ENCODE measurements at places on chromosomes 1 and 21.

DNA sequence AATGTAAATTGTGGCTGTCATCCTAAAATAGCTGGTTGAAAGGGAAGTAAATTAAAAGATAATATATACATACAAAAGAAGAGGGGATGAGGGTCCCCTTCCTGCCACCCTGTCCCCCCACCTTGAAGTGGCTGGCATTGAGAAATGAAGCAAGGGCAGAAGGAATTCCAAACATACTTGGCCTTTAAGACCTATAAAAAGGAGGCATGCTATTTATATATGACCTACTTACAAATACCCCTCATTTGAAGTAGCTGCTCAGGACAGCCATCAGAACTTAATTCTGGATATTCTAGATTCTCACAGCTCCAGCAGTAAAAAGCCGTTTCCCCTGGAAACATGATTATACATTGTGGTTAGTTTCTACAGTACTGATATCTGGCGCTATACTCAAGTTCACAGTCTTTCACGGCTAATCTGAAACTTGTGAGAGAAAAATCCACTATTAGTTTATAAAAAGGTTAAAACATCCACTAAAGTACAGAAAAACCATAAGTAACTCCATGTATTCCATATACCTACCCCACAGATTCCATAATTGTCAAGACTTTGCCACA lies 9.6 kb upstream of the MAP10 start:
- DNase-seq = no peak

DNA sequence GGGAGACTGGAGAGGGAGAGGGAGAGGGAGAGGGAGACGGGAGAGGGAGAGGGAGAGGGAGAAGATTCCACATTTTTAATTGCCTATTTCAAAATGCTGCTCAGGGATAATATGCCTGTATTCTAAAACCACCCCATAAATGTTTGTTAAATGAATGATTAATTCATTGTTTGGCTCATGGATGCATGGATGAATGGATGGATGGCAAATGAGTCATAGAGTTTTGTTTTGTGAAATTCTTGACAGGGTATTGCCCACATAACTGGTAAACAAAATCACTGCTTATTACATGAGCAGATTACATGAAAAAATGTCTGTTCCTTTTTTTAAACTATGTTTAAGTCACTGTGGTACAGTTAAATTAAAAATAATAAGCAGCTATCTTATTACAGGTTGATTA lies 220.4 kb downstream of the ZP4 start:
- no peak for DNase-seq

DNA sequence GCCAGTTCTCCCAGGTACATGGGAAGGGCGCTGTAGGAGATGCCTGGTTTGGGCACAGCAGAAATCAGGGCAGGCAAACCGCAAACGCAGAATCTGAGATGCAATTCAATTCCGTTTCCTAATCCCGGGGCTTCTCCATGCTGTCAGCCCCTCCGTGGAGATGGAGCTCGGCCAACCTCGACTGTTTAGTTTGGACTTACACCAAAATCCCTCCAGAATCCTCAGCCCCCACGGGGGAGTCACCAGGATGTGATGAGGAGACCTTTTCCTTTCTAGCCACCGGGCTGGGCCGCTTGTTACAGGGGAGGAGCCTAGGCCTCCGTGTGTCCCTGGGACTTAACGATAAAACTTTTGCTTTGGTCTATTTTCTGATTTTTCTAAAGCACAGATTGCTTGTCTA lies 7.9 kb downstream of the SLC2A7 start:
- DNase-seq = no peak

- DNase-seq = no peak
Measured at GRCh38 chr1:54365398-54365797, 40.8 kb downstream of the SSBP3 start.

GRCh38 chr21:44436958-44437357 lies 18.4 kb upstream of the LRRC3 start:
- no peak for DNase-seq

DNA sequence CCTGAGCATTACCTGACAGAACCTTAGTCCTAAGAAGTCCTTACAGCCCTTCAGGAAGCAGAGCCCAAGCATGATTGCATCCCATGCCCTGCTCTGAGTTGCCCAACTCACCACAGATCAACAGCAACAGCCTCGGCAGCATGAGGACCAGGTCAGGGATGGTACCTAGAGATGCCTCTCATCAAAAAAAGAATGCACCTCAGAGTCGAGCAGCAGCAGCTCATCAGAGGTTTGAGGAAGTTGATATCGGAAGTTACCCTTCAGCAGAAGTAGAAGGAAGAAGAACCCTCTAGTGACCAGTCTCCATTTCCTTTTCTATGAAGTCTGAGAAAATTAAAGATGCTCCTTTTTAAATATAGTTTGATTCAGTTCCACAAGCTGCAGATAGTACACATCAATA lies at the start of gene FCRL1:
FCRL1 (minus strand) TSS at position 225 of the 400 bp plus-strand sequence; CDS start at position 142, 83 bp downstream.
- no peak for DNase-seq

DNA sequence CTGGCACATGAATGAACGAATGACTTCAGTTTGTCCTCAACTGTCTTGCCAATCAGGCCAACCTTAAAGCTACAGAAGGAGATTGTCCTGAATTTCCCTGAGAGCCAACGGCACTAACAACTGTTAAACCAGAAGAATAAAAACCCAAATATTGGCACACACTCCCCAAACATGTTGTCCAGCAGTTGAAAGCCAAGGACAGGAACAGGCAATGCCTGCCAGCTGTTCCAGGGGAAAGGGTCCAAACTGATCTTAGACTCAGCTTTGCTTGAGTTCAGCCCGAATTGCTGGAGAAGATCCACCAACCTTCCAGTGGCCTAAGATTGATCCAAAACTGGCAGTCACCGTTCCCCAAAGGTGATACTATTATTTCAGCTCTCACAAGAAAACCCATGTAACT lies 22.4 kb upstream of the AHCTF1 start:
- no peak for DNase-seq

GRCh38 chr1:186456729-186457255 lies 4.1 kb downstream of the PDC start:
- DNase-seq = no peak

DNA sequence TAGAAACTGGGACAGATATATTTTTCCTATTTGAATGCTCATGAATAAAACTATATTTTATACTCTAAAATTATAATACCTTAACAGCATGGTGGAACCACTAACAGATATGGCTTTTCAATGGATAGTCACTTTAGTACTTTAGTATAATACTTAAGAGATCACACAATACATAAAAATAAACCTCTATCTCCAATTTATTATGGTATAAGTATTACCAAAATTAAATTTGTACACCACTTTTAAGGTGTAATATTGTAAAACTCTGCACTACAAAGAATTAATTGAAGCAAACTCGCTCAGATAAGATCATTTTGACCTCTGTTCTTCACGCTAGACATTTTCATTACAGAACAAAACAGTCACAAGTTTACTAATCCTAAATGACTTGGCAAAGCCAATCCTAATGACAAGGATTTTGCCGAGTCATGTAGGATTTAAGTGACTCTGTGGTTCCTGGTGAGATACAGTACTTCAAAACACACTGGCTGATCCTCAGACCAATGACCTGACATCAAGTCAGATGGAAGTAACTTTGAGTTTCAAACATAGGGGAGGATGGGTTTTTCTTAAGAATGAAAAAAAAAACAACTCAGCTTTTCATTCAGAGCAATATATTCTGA lies 200.6 kb downstream of the SMYD3 start:
- no peak for DNase-seq

DNA sequence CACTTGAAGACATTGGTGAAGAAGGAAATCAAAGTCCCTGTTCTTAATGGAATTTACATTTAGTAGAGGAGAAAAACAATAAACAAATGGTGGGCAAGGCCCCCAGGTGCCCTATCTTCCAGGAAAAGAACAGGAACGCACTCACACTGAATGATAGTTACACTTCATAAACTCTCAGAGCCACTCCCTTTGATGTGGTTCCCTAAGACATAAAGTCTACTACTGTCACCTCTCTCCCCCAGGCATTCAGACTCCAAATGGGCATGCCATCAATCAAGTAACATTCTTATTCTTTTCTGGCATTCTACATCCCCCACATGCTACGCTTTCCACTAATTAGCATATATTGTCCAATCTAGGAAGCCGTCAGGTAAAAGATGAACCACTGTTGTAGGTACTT lies 36.6 kb upstream of the PIGC start:
- no peak for DNase-seq

DNA sequence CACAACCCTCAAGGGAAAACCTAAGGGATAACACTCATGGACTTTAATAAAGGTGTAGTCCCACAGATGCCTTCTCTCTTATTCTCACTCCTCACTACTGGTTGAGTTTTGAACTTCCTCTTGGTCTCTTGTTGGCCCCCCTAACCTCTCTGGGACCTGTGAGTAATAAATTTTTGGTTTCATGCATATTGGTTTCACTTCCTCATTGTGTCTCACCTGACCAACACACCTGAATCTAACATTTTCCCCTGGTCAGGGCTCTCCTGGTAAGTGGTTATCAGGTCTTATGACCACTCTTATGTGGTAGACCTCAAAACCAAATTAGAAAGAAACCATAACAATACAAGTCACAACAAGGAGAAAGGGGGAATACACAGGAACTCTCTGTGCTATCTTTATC lies 60.5 kb upstream of the PRMT6 start:
- no peak for DNase-seq

DNA sequence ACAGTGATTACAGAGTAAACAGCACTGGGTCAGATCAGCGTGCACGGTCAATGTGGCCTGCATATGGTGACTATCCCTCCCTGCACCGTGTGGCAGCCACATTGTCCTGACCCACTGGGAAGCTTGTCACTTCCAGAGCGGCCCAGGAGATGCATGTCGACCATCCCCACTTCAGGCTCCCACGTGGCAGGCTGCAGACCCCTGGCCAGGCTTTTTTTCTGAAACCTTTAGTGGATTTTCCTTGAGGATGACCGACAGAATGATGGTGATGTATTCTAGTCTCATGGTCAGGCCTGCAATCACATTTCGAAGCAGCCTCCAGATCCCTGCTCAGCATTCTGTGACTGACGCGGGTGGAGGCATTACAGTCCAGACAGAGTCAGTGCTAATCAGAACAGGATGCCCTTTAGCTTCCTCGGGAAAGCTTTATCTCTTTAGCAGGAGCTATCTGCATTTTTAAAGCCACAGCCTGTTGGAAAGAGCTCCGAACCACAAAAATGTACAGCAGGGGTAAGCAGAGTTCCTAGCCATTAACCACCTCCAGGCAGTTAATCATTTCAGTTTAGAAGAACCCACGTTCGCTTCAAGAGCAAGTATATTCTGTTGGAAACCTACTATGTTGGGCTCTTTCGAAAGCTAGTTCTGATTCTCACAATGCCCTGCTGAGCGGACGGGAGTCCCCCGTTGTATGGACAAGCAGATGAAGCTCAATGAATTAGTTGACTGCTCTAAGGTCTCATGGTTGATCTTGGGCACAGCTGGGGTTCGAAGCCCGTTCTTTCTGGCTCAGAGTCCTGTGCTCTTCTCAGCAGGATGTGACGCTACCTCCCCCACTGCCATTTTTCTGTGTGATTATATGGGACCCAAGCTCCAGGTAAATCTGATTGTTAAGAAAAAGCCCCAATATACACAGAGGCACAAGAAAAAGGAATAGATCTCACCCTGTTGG lies 56.5 kb downstream of the IRF2BP2 start:
- DNase-seq = no peak

- no peak for DNase-seq
Measured at GRCh38 chr1:153431002-153431401, 14.7 kb downstream of the S100A7A start.

- DNase-seq = peak; percentile 67
Measured at GRCh38 chr21:45128613-45129188, 54.3 kb downstream of the ADARB1 start.

GRCh38 chr1:182649041-182649440 lies 35.3 kb downstream of the RGS8 start:
- no peak for DNase-seq

DNA sequence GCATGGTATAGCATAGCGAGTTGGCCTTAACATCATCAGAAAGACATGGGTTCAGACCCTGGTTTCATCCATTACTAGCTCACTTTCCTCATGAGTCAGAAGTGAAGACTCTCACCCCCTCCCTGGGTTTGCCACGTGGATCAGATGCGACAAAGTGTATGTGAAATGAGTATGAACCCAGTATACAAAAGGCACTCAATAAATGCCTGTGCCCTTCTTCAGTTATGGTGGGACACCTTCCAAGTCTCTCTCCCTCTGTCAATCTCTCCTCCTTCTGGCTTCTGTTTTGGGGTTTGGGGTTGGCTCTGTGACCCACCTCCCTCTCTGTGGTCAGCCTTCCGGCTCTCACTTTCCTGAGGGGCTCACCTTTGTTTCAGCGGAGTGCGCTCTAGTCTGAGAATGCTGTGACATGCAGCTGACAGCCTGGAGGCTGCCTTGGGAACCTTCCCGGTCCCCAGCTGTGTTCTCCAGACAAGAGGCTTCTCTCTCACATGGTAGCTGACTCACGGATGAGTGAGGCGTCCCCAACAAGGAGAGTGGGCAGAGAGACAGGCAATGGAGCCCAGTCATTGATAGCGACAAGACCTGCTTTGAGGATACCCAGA lies 155.0 kb upstream of the EDN2 start:
- no peak for DNase-seq

DNA sequence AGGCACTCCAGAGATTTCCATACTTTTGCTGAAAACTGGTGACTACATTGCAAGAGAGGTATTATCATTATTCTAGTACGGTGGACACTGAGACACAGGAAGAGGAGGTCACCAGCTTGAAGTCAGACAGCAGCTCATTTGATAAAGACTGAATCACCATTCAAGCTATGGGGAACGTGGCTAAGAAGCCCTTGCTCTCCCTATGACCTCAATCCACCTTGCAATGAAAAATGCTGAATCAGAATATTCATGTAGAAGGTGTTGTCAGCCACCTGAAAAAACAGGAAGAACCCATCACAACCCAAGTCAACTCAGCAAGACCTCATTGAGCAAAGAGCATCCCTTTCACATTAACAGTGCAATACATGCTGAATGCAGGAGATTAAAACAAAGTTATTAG lies 59.0 kb upstream of the FGGY start:
- no peak for DNase-seq

DNA sequence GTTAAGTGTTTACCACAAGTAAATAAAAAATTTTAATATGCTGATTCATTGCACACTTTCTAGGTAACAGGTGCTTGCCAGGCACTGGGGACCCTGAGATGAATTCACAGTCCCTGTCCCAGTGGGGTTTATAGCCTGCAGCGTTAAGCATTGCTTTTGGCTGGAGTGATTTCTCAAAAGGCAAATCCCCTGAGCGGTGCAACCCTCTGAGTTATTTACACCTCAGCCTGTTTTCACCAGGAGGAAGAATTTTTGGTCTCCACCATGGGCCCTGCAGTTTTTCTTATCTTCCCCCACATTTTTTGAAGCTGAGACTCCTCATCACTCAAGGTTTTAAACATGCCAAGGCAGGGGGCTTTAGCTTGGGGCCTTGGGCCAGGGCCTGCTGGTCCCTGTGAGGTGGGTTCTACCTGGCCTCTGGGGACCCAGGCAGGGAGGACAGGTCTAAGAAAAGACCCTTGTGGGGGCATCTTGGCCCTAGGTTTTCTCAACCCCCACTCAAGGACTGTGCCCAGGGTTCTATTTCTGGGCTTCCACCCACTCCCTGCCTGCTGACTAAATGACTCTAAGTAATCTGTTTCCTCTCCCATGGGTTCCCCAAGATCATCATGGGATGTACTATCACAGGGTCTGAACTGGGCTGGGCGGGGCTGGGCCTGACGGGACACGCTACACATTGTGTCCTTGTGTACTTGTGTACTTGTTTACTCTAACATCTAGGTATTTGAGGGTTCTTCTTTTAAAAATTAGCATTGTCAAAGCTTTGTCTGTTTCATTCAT lies 10.2 kb upstream of the CHIT1 start:
- no peak for DNase-seq

GRCh38 chr1:10942542-10942912 lies 69.9 kb upstream of the TARDBP start:
- no peak for DNase-seq

- no peak for DNase-seq
Measured at GRCh38 chr21:42135386-42136052, 64.4 kb downstream of the UMODL1 start.
